ENCODE measurements at places on chromosomes 3 and 15.

- no peak for DNase-seq
Observed at GRCh38 chr15:57922776-57923175, 142.7 kb downstream of the ALDH1A2 start.

DNA sequence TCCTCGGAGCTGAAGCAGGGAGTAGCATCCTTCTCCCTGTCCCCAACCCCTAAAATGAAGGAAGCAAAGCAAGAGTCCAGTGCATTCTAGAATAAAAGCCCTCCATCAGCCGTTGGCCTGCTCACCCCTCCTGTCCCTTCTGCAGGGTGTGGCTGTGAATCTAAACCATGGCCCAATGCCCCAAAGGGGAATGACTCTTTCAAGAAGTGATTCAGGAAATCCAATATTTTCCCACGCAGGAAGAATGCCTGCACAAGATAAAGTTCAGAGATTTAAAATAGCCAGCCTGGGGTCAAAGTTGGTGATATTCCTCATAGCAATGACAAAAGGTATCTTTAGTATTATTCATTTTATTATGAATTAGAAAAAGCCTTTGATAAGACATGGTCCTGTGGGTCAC lies 38.5 kb downstream of the SLCO2A1 start:
- no peak for DNase-seq

DNA sequence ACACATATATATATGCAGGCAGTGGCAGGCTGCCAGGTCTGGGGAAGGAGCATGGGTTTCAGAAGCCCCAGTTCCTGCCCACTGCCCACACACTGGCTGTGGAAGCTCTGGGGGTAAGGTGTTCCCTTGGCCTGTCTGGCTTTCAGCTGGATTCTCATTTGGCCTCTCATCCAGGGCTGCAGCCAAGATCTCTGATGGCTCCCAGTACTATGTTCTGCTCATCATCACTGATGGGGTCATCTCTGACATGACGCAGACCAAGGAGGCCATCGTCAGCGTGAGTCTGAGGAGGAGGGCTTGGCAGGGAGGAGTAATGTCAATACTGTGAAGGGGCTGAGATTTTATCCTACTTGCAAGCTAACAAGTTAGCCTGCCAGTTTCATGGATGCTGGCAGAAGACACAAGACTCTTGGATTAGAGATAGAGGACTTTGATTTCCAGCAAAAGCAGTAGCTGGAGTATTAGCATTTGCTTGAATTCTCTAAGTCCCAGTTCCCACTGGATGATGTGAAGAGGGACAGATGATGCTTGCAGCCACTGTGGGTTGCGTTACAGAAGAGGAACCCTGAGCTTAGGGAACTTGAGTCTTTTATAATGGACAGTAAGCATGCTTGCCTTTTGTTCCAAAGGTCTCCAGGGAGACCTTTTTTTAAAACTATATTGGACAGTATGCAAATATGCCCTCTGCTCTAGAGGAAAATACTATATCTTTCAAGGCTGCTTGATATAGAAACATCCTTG lies 5.6 kb upstream of the BRPF1 start:
- no peak for DNase-seq

DNA sequence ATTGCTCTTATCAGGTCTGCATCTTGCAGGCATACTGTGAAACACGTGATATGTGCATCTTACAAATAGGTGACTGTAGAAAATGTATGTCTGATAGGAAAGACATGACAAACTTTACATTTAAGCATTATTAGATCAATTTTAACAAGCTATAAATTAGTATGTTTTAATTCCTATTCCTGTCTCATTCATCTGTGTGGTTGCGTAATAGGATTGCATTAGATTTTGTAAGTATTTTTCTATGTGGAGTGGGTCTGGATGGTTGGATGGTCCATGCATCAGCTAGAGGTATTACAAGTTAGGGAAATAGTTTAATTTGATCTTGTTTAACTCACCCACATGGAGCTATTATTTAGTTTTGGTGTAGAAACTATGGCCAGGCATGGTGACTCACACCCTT lies 18.8 kb downstream of the ASTE1 start:
- no peak for DNase-seq

GRCh38 chr3:71149959-71150954 lies 433.3 kb downstream of the FOXP1 start:
- no peak for DNase-seq

- DNase-seq: no peak
Observed at GRCh38 chr3:21804330-21804729, 53.3 kb upstream of the ZNF385D start.

DNA sequence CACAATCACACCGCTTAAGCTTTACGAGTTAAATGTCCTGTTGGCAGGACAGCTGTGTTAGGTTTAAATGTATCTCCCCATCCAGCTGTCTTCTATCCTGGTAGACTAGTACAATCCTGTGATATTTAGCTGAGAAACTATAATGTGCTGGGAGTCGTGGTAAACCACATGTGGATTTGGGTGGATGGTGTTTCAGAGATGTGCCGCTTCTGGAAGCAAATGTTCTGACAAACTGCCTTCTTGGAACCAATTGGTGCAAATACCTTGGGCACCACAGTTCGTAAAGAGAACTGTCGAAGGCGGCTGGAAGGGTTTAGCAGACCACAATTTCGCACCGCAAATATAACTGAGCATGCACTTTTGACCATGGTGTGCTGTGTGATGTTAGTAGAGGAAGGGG lies 15.0 kb downstream of the SCG5 start:
- DNase-seq: no peak

DNA sequence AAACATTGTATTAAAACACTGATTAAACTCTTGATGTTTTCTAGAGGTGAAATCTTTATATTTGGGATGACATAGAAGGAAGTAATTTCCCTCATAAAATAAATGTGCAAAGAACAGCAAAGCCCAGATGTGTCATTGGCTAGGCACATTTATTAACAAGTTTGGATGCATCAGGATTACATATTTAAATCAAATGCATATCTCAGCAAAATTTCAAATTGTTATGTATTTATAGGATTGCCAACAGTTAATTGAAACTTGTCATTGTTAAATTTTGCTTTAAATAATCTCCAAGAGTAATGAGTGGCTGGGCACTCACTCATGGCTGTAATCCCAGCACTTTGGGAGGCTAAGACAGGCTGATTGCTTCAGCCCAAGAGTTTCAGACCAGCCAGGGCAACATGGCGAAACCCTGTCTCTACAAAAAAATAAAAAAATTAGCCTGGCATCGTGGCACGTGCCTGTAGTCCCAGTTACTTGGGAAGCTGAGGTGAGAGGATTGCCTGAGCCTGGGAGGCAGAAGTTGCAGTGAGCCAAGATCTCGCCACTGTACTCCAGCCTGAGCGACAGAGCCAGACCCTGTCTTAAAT lies 28.2 kb downstream of the ARIH1 start:
- no peak for DNase-seq

DNA sequence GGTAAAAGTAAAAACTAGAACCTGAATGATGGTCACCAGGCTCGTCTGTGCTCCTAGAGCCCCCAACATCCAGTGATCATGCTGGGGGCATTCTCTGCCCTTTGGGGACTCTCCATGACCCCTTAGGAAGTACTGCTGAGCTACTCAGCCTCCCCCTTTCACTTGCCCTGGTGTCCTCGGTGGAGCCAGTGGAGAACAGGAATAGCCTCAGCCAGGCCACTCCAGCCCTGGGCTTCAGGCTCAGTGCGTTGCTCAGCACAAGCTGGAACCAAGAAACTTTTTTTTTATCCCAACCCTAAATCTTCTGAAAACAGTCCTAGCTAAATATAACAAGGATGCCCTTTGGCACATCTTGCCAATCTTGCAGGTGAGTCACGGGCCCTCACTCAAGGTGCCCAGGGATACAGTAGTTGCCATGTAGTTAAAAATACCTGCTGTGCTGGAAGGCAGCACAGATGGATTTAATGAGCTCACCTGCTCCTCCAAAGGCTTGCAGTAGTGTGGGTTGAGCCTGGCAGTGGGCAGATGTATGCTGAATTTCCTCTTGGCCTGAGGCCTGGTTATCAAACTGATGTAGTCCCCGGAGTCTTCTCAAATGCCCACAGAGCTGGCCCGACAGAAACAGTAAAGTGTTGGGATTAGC lies 46.9 kb upstream of the TMEM158 start:
- no peak for DNase-seq

DNA sequence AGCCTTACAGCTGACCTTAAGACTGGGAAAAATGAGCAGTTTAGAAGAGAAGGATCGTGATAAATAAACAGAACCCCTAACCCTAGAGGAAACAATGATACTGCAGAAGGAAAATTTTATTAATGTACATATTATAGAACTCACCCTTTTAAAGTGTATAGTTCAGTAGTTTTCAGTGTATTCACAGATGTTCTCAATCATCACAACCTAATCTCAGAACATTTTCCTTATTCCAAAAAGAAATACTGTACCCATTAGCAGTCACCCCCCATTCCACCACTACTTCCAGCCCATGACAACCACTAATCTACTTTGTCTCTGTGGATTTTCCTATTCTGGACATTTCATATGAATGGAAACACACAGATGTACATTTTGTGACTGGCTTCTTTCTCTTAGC lies 90.2 kb upstream of the AGTR1 start:
- no peak for DNase-seq

GRCh38 chr15:99059010-99059981 lies 45.6 kb upstream of the SYNM start:
- DNase-seq: peak; percentile 49

DNA sequence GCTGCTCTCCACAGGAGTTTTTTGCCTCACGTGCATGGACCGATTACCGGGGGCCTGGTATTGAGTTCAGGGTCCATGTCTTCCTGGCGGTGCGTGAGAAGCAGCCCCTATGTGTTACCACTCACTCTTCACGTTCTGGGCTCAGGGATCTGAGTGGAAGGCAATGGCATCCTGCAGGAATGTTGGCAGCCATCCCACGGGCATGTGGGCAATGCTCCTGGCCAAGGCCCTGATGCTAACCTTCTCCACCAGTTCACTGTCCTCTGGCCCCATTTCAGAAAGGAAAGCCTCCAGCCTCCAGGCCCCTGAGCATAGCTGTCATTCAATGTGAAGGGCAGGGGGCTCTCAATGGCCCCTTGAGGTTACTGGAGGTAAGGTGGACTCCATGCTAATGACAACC lies 43.0 kb upstream of the KY start:
- no peak for DNase-seq

DNA sequence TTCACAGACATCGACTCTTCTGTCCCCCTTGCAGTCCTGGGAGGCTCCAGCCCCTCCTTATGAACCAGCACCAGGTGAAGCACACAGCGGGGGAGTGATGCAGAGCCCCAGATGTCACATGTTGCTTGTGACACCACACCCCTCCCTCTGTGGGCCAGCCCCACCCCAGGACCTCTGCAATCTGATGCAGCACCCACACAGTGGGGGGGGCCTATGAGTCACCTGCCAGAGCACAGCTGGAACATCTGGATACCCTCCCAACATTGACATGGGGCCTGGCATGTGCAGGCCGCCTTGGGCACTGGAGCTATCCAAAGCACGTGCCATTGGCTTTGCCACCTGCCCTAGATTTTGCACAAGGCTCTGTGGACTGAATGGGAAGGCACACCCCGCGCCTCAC lies 70.5 kb downstream of the FEM1B start:
- no peak for DNase-seq

DNA sequence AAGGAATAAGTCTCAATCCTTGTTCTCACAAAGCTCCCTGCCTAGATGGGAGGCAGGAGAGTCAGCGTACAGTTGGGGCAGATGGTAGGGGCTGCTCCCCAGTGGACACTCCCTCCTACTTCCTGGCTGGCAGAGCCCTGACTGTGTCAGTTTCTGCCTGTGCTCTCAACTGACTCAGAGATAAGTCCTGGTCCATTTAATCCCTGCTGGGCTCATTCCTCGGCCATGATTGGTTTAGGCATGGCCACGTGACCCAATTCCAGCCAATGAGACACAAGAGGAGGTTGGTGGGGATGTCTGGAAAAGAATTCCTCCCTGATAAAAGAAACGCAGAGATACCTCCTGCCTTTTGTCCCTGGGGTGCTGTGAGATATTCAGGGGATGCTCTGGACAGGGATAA lies 118.1 kb upstream of the SLC6A11 start:
- peak; percentile 79 for DNase-seq

DNA sequence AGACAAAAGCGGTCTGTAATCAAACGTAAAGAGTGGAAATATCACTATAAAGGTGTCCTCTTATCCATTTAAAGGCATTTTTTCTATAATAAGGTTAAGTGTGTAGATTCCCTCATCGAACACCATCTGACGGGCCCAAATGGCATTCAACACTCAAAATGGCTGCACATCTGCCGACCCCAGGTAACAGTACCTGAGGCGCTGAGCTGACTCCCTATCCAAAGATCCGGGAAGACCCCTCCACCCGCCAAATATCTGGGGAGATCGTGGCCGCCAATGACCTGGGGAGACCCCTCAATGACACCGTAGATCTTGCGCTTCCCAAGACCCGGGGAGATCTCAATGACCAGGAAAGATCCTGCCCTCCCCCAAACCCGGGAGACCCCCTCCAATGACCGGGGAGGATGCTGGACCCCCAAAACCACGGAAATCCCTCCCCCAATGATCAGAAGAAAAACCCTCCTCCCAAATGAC lies 476 bp downstream of the IP6K2 start:
- DNase-seq: no peak

DNA sequence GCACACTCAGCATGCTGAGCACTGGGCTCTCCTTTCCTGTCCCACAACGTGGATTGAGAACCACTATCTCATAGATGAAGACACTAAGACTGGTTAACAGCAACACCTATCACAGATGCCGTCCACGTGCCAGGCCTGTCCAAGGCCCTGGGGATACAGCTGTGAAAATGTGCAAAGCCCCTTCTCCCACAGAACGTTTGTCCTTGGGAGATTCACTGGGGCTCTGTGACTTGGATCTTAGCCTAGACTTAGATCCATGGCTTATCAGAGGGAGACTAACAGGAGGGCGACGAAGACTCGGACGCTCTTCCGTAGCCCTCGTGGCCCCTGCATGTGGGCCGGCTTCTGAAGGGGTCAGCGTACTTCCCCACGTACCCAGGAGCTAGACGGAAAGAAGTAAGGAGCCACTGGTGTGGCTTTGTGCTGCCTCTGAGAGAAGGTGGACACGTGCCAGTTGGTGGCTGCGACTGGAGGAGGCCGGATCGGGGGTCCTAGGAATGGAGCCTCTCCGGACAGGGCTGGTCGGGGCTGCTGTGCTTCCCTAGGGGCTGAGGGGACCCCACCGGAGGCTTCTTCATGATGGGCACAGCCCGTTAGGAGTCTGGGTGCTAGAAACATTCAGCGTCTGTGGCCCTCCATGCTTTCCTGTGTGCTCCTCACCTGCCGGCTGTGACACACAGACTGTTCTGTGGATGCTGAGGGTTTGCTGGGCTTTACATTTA lies 964 bp downstream of the NRROS start:
- DNase-seq: no peak

DNA sequence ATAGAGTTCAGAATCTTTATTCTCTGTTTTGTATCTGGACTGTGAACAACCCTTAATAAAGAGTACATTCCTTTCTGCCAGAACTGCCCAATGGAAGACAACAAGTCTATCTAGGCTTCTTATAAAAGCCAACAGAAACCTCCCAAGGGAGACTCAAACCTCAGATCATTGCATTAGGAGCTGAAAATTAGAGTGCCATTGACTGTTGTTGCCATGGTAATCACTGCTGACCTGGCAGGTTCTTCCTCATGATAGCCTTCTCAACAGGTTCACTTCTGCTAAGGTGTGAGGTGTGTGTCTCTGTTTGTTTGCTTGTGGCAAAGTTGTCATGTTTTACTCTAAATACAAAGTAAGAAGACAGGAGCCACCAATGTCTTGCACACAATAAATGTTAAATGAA lies 79.2 kb downstream of the TMEM108 start:
- DNase-seq: no peak

- DNase-seq: no peak
Observed at GRCh38 chr3:12237912-12238650, 50.8 kb upstream of the PPARG start.

GRCh38 chr3:175746308-175746707 lies 887.2 kb downstream of the NAALADL2 start:
- DNase-seq: no peak

GRCh38 chr15:58909616-58910015 lies 23.9 kb downstream of the SLTM start:
- no peak for DNase-seq

Data from WERI-Rb-1 (cell line).